Activated CD4-positive, CD25-positive, alpha-beta regulatory T cell treated with anti-CD3 and anti-CD28 coated beads, Interleukin-2, amount 50 U/mL, for 16 hours (primary cell): ENCODE measurements at places on chromosomes 1 and 21.

- no peak for DNase-seq
These were observed 39.0 kb upstream of the PDE9A start for GRCh38 chr21:42614396-42614795.

DNA sequence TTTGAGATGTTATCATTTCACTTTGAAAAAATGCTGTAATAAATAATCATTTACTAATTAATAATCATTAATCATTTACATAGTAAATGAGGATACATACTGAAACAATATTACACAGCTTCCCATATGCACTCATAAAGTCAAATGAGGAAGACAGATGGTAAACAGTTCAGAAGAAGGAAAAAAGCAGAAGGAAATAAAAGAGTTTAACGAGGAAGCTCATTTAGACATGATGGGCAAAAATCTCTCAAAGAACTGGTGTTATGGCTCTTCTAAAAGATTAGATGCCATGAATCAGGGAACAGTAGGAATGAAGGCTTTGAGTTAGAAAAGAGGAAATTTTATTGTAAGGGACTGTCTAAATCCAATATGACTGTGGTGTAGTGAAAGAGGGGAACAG is 347.6 kb downstream of the PTPRC start:
- no peak for DNase-seq

- DNase-seq = no peak
These were observed 15.3 kb downstream of the ZMYM6 start for GRCh38 chr1:35016406-35016805.

DNA sequence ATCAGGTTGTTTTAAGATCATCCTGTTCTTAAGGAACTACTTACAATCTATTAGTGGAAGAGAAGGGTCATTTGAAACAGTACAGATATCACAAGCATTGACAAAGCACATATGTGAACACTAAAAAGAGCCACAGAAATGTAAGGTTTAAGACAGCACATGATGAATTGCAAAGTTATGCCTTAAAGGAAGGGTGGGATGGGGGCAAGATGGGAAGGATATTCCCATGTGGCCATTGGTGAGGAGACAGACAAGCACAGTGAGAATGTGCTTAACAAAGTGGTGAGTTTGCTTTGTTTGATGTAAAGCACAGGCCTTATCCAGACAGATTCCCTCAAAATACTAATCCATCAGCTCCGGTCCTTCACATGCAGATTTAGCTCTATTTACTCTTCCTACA is 151.6 kb upstream of the IVNS1ABP start:
- DNase-seq = no peak

- no peak for DNase-seq
These were observed 9.2 kb upstream of the PALMD start for GRCh38 chr1:99636647-99637175.

GRCh38 chr1:116260115-116260514 is 112.9 kb upstream of the ATP1A1 start:
- DNase-seq = no peak

DNA sequence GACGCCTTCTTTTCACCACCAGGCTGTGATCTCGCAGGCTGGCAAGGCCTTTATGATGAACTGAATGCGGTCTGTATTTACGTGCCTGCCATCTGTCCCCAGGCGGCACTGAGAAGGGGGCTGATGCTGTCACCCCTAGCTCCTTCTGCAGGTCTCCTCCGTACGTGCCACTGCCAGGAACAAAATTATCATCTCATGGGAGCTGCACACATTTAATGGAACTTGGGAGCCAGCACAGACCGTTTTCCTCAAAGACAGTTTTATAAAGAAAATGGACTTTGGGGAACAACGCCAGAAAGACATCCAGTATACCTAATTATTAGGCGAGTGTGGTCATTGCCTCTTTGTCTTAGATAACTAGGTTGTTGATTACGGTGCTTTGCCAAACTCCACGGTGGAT is 434.5 kb downstream of the KIF26B start:
- DNase-seq = no peak

DNA sequence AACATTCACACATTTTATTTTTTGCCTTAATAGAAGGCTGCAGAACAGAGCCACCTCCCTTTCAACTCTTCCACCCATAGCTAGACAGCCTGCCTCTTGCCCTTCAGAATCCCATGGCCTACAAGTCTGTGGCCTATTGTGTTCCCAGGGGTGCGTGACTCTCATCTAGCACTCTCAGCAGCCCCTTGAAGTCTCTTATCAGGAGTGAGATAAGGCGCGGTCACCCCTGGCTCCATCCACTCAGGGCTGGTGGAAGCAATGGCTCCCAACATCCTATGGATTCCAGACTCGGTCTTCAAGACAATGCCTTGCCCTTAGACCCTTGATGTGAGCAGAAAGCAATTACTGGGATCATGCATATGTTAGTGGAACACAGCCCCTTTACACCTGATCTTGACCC is 264.1 kb upstream of the GREM2 start:
- DNase-seq = no peak
